Omental fat pad (tissue), 4 donors: ENCODE measurements at places on chromosomes 12 and 14.

DNA sequence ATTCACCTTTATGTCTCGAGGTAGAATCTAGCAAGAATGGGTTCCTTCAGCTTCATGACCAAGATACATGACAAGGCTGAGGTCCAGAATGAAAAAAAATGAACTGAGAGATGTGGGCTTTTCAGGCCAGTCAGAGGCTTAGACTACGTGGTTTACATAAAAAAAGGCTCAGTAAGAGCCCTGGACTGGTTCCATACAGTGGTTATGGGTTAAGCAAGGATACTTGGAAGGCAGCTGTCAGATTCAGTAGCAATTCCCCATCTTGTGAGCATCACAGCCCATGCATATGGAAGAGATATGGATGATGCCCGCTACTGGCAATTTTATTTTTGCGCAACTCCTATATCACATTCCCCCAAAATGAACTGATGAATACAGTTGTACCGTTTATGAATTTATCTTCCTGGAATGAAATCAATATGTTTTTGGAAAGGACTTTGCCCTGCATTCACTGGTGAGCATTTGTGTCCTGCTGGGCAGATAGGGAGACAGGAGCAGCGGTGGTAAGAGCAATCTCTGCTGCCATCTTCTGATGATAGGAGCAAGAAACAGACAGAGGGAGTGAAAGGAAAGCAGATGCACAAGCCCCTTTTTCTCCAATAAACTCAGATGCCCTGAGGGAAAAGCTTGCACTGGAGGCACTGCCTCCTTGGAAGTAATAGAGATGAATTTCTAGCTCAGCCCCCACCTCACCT, 280.4 kb downstream of the GALC start:
- DNase-seq: no peak

DNA sequence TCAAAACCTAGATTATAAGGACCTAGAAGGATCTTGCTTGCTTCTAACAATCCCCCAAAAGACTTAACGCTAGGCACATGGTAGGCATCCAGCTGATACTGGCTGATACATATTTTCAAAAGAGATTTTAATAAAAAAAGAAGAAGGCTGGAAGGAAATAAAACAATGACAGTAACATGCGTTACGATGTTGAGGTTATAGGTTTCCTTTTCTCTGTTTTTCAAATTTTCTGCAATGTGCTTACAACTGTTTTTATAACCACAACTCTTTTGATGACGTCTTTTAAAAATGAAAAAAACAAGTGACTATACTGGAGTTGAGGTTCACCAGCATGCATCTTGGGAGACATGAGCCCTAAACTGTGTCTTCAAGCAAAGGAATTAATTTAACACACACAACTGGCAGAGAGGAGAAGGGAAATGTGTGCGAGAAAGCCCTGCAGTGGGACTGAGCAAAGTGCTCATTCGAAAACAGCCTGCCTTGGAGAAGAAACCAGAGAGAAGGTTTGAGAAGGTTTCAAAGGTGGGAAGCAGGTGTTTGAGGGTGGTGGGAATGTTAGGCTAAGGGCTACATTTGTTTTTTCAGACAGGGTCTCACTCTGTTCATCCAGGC, 80.4 kb downstream of the DUSP16 start:
- no peak for DNase-seq

GRCh38 chr14:61342486-61342885, 21.1 kb downstream of the PRKCH start:
- no peak for DNase-seq

- no peak for DNase-seq
Observed at GRCh38 chr12:30757316-30757715, 2.6 kb upstream of the CAPRIN2 start.

GRCh38 chr12:497501-498160, 37.9 kb downstream of the B4GALNT3 start:
- no peak for DNase-seq

- no peak for DNase-seq
Observed at GRCh38 chr12:106647793-106648514, 65.2 kb downstream of the RFX4 start.

DNA sequence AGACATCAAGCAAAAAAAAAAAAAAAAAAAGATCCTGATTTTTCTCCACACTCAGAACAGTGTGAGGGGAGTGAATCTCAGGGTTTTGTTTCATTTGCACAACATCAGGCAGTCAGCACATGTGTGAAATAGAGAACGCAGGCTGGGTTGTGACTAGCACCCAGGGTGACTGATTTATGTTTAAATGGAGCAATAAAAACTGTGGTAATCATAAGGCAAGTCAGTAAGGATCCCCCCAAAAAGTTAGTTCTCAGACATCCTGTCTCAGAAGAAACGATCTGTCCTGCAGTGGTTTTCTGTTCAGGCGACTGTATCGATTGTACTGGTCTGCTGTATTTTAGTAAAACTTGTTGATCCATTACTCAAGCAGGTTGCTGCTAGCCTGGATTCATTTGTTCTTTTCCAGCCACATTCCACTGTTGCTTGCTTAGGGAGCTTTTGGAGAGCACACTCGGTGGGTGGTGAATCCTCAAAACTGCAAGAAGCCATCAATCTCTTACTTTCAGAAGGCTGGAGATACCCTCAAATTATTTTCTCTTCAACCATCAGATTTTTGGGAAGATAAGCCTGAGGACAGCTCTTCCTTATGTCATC, 107.1 kb downstream of the DACT1 start:
- no peak for DNase-seq

- no peak for DNase-seq
Observed at GRCh38 chr12:18135509-18135908, 45.5 kb upstream of the RERGL start.

DNA sequence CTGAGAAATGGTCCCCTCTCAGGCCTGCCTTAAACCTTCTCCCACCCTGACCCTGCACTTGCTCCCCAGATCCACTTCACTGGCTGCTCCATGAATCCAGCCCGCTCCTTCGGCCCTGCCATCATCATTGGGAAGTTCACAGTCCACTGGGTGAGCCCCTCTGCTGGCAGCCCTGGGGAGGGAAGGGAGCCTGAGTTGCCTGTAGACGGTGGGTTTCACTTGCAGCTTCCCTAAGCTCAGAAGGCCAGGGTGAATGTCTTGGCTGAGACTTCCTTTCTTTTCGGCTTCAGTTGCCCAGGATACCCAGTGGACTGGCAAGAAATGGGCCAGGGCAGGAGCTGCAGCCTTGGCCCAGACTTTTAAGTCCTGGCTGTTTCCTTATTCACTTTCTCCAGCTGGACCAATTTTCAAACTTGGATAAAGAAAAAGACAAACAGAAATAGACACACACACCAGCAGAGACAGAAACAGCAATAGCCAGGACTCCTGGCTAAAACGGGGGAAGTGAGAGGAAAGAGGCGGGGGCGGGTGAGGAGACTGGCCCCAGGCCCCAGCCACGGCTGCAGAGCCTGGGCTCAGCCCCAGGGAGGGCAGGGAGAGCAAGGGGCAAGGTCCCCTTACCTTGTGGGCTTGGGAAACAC, 2.0 kb downstream of the AQP6 start:
- no peak for DNase-seq

DNA sequence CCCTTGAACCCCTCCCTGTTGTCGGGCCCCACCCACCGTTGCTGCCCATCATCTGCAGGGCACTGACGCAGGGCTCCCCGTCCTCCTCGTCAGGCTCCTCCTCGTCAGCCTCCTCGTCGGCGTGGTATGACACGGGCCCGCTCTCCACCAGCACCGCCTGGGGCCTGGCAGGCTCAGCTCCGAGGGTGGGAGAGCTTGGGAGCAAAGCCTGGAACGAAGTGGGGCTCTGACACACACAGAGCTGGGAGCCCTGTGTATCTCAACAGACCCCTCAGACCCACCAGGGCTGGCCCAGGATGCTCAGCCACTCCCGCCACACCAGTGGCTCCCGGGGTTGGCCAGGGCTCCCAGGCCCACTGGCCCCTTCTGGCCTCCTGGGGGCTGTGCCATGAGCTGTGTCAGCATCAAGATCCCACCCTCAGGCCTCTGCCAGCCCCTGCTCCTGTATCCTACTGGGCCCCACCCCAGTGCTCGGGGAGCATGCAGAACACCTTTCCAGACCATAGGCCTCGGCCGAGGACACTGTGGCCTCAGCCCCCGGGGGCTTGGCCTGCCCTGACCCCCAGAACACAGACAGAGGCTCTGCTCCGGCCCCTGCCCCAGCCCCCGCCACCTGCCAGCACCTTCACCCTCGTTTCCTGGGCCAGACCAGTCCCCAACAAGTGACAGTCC, 30.1 kb upstream of the NUDT14 start:
- DNase-seq: no peak

DNA sequence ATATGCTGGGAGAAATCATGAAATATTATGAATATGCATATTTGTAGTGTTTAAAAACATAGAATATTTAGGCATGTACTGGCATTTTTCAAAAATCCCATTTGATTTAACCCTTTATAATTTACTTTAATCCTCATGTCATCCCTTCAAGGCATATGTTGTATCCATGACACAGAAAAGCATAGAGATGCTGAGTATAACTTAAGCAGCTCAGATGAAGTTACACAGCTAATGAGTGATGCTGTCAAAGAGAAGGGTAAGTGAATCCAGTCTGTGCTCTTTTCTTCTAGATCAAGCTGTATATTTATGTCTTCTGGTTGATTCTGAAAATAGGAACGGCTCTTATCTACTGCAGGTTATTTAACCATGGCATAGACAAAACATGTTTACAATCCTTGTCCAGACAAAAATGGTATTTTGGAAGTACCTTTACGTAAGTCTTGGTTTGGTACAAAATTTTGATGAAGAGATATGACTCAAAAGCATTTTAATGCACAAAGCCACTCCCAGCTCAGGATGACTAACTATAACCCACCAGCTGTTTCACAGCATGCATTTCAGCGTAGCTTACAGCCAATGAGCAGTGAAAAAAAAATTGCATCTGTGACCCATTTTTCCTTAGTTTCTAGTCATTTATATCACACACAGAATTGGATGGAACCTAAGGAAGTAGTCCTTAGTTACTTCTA, 201.7 kb downstream of the STXBP6 start:
- DNase-seq: no peak

DNA sequence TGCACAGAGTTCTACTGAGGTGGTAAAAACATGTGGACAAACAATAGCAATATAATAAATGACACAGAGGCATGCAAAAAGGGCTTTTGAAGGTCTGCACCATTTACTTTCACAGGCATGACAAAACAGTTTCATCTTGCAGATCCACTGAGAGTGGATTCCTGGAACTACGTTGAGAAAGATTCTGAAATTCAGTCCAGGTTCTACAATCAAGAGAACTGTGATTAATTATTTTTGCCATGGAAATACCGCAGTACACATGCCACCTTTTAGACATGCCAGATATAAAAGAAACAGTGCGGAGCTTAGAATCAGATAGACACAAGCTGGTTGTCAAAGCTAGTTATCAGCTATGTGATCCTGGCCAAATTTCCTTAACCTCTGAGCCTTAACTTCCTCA, 4.8 kb downstream of the CSRP2 start:
- DNase-seq: no peak

GRCh38 chr12:121139286-121139685, 6.6 kb downstream of the P2RX7 start:
- DNase-seq: no peak

DNA sequence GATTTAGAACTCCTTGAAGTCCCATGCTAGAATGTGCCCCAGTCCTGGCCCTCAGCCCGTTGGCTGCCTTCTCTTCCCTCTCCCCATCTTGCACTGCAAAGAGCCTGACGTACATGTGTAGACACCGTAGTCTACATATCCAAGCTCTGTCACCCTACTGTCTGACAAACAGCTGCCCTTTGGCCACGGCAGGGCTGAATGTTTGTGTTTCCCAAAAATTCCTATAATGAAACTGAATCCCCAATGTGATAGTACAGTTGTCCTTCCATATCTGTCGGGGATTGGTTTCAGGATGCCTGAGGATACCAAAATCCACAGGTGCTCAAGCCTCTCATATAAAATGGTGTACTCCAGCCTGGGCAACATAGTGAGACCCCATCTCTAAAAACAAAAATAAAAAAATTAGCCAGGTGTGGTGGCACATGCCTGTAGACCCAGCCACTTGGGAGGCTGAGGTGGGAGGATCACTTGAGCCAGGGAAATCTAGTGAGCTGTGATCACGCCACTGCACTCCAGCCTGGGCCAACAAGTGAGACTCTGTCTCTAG, 12.3 kb upstream of the TFCP2 start:
- DNase-seq: no peak

DNA sequence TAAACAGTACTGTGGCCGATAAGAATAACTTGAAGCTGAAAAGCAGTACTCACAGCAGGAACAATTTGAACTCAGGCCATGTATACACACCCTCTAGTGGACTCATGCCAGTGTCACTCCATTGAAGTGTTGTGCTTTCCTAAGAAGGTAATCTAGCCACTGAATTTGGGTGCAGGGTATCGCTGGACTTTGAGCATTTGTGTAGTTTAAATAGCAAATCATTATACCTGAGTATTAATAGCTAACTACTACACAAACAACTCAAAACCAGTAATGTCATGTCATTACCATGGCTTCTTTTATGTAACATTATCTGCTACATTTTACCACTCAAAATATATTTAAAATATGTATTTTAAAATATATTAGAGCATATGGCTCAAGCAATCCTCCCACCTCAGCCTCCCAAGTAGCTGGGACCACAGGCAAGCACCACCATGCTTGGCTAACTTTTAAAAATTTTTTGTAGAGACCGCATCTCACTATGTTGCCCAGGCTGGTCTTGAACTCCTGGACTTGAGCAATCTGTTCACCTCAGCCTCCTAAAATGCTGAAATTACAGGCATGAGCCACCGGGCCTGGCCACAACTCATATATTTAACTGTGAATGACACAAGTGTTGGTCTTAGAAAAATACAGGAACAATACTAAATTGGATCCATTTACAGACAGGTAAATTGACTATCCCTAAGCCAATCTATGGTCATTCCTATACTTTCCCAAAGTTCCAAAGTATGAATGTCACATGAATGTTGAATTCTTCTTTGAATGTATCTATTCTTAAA, 25.6 kb upstream of the ARID4A start:
- no peak for DNase-seq

- no peak for DNase-seq
Observed at GRCh38 chr12:93279565-93280412, 97.9 kb upstream of the NUDT4 start.

- no peak for DNase-seq
Observed at GRCh38 chr12:129409281-129409680, 494.5 kb downstream of the TMEM132D start.

GRCh38 chr14:64417055-64417770, 29.1 kb downstream of the MTHFD1 start:
- no peak for DNase-seq

GRCh38 chr14:85461432-85462133, 68.4 kb upstream of the FLRT2 start:
- DNase-seq: no peak

DNA sequence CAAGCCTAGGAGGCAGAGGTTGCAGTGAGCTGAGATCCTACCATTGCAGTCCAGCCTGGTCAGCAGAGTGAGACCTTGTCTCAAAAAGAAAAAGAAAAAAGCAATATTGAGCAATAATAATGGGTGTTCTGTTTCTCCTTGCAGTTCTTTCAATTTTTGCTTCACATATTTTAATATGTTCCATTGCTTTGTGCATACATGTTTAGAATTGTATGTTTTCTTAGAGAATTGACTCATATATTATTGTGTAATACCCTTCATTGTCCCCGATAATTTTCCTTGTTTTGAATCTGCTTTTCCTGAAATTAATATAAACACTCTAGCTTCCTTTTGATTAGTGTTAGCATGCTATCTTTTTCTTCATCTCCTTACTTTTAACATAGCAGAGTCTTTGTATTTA, 138.4 kb upstream of the NPAS3 start:
- no peak for DNase-seq

- DNase-seq: no peak
Observed at GRCh38 chr12:20368114-20368650, at the start of gene PDE3A. PDE3A (plus strand) TSS chr12:20368537; CDS start chr12:20369285, 748 bp downstream.

- DNase-seq: no peak
Observed at GRCh38 chr14:96663491-96664067, 133.6 kb upstream of the VRK1 start.
